Naive B cell (primary cell): ENCODE measurements at places on chromosomes 7 and 10. TPM values are rescaled to one million over a fixed set of nuclear protein-coding genes. Genes with fewer than 3 reads are reported as not detected.

Gene CHN2
- 0.27 TPM for polyA plus RNA-seq

Gene WNT16
- polyA plus RNA-seq, result 3.3 TPM

Gene GTF2I
- 85.2 TPM for polyA plus RNA-seq

GRCh38 chr10:9302140-9302746, 1247.8 kb downstream of the GATA3 start:
- H3K4me3 ChIP-seq, result no peak overlapping the region
- peak; percentile 11 for DNase-seq
- H3K36me3 ChIP-seq, result no peaks in the 10 kb centered on the region
- no peaks in the 10 kb centered on the region for H3K4me1 ChIP-seq
- no peak overlapping the region for H3K27ac ChIP-seq

GRCh38 chr7:55365205-55365674, at the start of gene LANCL2:
TSS of gene LANCL2 (plus strand) at chr7:55365337. CDS start at chr7:55366026, 689 bp downstream.
- H3K36me3 ChIP-seq, result no peaks in the 10 kb centered on the region
- H3K4me1 ChIP-seq, result peaks cover 32% of the 10 kb centered on the region
- H3K4me3 ChIP-seq, result peak within 1 kb of the TSS; percentile 96
- DNase-seq, result no peak
- peaks cover 3% of the 10 kb centered on the region for H3K27me3 ChIP-seq

DNA sequence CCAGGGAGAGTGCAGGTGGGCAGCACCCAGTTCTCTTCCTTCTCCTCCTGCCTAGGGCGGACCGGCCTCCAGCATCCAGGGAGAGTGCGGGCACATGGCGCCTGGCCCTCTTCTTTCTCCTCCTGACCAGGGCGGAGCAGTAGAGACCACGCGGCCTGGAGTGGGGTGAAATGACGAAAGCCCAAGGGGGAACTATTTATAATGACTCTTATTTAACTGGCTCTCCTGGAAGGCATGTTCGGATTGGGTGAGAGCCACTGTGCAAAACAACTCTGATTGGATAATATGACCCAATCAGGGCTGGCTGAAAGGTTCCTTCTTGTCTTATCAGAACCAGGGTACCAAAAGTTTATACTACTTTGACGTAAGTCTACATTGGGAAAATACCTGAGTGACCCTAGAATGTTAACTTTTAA, 63.1 kb downstream of the ZNF37A start:
- H3K4me1 ChIP-seq, result no peaks in the 10 kb centered on the region
- H3K27me3 ChIP-seq, result no peaks in the 10 kb centered on the region
- H3K27ac ChIP-seq, result no peak overlapping the region
- no peak overlapping the region for H3K4me3 ChIP-seq

DNA sequence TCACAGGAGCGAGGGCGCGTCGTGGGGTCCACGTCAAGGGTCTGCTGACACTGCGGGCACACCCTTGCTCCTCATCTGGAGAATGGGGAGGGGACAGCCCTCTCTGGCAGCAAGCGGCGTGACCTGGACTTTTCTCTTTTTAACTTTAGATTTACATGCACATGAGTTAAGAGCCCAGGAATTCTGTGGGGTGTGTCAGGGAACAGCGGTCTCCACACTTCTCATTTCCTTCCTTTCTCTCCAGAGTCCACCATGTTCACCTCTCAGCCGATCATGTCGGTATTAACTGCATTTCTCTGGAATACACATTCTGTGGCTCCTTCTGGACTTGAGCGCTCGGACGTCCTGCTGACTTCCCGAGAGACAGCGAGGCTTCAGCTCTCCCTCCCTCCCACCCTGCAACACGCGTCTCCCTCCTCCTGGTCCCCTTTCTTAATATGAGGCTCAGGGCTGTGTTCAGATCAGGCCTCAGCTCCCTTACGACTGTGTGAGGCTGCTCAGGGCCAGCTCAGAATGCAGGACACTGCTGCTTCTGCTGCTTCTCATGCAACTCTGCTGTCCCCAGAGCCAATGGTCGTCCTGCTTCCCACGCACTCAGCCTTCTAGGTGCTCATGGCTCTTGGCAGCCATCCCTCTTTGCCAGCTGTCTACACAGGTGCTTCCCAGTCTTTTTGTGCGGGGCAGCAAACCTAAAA, 261.3 kb downstream of the ELFN1 start:
- peaks cover 14% of the 10 kb centered on the region for H3K36me3 ChIP-seq
- H3K4me1 ChIP-seq, result peaks cover 40% of the 10 kb centered on the region
- H3K27me3 ChIP-seq, result no peaks in the 10 kb centered on the region
- no peak for DNase-seq
